Fibroblast of the aortic adventitia (primary cell): ENCODE measurements at places on chromosomes 7 and 10.

GRCh38 chr7:132420527-132420926, 155.7 kb downstream of the PLXNA4 start:
- peak; percentile 83 for DNase-seq

- DNase-seq: no peak
Observed at GRCh38 chr7:131190581-131190980, 137.1 kb upstream of the MKLN1 start.

DNA sequence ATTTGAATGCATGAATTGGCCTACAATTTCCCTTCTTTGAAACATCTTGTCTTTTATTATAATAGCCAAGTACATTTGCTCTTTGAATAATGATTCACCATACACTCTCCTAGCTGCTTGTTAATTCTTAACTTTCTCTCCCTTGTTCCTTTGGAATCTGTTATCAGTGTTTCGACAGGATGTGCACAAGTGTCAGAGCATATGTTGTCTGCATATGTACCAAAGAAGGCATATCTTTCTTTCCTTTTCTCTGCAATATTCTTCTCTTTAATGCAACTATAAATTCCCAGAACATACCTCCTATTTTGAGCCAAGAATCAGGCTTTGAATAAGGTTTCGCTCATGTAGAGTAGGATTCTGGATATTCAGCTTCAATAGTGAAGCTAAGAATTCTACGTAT, 848.3 kb upstream of the C7orf33 start:
- no peak for DNase-seq

DNA sequence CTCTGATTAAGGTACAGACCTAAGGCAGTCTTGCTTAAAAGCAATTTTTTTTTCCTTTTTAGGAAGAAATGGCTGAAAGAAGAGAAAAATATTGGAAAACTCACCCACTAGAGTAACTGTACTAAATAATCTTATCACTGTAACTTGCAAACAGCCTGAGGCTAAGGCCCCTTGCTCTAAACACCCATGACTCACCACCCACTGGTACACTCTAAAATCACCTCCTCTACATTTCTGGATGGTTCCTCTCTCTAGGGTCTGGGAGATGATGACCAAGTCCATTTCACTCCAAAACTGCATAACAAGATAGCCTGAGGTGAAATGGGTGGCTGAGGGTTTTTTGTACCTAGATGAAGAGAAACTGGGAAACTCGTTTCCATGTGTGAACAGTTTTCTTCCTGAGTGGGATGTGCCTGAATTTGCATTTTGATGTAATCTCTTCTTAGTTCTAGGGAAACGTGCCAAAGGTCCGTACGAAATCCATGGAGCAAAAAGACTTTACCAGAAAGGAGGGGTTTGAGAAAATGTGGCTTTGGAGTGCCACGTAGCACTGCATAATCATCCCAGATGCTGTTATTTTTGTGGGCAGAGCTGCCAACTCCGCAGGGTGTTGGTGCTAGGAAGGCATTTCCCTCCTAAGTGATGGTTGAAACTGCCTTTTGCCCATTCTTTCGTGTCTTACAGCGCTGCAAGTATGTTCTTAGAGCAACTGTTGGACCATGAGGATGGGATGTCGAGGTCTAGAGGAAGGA, 113.5 kb upstream of the C10orf90 start:
- no peak for DNase-seq

DNA sequence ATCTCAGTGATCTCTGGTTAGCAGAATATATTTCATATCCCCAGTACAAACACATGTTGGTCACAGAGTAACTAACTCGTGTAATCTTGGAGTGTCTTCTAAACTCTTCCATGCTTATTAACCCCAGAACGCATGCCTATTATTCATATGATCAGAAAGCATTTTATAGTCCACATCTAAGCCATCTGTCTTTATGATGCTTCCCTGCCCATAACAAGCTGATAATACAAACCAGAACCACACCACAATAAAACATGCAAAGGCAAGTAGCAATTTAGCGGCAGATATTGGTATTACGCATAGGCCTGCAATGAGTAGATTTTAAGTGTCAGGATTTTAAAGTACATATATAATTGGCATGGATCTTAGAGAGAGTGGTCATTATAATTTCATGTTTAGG, 120.0 kb upstream of the PRKCQ start:
- no peak for DNase-seq

DNA sequence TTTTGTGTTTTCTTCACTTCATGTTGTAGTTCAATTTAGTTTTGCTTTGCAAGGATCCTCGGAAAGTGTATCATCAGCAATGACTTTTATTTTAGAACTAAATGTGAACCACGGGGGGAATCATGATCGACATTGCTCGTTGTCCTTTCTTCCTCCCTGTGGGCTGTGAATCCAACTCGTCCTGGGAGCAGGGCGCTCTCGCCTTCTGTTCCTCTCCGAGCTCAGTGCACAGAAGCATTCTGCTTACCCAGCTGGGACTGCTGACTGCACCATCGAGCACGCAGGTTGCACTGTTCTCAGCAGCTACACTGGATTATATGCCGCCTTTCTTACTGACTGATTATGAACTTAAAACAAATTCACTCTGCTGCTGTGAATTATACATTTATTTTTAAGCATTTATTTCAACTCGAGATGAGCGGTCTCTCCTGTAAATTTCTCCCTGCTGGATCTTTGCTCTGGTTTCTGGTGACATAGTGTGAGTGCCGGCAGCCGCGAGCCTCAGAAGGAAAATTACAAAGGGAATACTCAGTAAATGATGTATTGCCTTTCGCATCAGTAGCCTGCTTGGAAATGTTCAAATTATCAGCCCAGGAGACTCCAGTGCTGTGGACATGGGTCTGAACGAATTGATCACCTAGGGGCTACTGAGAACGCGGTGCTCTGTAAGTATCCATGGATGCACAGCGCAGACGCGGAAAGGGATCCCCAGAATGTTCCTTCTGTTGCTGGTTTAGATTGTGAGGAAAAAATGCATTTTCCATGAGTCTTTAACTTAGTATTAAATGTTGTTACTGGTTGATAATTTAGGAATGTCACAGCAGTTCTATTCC, 92.6 kb downstream of the PTPRE start:
- no peak for DNase-seq
